ENCODE measurements at places on chromosomes 4 and X.

GRCh38 chrX:71998836-71999509, 88.3 kb downstream of the NHSL2 start:
- DNase-seq: peak; percentile 13

- DNase-seq: no peak
Observed at GRCh38 chr4:105230287-105230686, 83.6 kb downstream of the TET2 start.

- no peak for DNase-seq
Observed at GRCh38 chr4:183142571-183143550, 43.8 kb downstream of the WWC2 start.

DNA sequence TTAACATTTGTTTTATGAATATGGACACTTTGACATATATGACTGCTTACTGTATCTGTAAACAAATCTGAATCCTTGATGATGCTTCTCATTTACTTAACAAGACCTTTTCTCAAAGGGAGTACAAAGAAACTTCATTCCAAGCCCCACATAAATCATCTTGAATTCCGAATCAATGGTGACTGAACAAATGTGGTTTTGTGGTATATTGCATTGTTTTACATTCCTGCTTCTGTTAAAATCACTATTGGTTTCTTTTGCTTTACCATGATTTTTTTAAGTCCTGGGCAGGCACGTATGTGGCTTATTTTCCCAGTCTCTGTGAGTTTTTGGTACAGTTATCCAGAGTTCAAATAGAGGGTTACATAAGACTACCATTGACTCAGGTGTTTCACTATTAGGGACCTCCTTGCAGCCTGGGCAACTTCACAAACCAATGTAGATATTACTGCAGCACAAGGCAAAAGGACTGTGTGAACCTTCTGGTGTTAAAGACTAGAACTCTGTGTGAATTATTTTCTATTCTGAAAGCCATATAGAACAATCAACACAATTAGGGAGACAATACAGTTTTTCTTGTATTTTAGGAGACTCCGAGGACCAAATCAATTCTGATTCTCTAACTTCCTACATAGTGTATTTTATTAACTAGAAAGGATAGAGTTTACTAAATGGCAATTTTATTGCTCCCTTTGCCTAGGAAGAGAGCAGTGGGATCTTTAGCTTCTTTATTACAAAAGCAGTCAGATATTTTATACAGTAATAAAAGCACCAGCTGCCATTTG, 196.4 kb downstream of the GALNTL6 start:
- DNase-seq: no peak

GRCh38 chr4:7780751-7781348, 158.8 kb downstream of the AFAP1 start:
- DNase-seq: no peak

GRCh38 chr4:153074486-153074885, 129.8 kb upstream of the TRIM2 start:
- DNase-seq: no peak

GRCh38 chrX:136063340-136064079, 78.3 kb downstream of the SLC9A6 start:
- DNase-seq: no peak

GRCh38 chr4:124713185-124713592, 657 bp upstream of the ANKRD50 start:
- DNase-seq: peak; percentile 35

DNA sequence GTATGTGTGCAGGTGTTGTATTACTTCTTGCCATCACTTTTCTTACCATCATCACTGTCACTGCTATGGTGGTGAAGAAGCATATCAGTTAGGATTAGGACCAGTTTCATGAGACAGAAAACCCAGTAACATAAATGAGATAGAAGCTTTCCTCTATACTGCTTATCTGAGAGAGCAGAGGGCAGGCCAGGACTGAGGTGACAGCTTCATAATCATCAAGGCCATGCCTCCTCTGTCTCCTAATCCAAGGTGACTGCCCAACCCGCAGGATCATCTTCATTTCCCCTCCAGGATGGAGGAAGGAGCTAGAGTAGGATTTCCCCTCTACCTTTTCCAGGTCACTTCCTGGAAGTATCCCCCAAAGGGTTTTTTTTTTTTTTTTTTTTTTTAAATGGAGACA, 35.4 kb downstream of the TMEM131L start:
- no peak for DNase-seq

DNA sequence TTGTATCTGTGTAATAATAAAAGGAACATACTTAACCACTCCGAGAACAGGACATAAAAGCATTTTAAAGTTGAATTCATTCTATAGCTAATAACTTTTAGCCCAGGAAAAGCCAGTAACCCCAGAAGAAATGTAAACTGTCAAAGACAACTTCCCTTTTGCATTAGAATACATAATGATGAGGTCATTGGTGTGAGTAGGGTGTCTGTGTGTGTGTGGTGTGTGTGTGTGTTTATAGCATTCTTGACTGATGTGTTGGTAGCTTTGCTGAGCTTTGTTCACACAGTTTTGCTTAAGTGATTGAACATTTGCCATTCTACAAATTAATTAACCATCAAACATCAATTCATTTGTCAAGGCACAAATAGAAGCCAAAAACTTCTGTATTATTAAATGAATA, 559.6 kb downstream of the ARAP2 start:
- no peak for DNase-seq

DNA sequence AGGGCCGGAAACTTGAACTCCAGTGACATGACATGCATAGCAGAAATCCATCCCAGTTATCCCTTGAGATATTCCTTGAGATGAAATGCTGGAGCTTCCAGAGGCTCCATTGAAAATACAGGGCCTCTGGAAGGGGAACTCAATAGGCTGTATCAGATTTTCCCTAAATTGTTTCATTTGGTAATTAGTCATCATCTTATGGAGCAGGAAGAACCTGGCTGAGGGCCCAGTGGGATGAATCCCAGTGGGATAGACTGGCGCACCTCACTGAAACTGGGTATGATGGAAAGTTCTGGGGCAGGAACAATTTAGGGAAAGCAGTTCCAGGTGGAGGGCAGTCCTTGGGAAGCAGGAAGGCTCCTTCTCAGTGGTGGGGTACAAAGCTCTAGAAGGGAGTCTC, 307.8 kb upstream of the DIPK2B start:
- DNase-seq: no peak

DNA sequence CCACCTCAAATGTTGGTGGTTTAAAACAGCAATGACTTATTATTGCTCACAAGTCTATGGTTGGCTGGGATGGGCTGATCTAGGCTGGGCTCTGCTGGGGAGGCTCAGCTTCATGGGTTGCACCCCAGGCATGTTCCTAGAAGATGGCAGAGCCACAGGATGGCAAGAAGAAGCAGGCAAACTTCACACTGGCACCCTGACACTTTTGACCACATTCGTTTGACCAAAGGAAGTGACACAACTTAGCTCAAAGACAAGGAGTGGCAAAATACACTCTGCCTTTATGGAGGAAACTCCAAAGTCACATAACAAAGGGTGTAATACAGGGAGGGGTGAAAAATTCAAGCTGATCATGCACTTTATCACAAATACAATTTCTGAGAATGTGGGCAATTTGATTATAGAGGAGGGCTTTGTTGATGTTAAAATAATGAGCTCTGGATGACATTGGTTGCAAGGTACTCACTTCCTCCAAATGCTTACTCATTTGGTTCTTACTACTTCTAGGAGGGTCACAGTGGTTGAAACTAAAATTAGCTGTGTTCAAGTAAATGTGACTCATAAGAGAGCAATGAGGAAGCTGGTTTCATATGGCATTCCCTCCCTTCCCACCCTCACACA, 249.2 kb upstream of the RPS6KA3 start:
- no peak for DNase-seq

DNA sequence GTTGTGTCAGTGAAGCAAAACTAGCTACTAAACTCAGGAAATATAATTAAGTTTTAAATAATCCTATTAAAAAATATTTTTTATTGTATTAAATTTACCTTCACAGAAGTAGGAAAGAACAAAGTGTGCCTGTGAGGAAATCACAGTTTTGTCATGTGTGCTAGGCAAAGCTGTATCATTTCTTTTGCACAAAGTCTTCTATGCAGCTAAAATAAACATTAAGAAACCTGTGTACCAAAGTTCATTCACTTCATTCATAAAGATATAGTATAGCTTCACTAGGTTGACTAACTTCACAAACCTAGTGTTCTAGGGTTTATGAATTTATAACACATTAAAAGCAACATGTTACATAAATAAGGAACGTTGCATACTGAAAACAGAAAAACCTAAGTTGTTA, 131.0 kb downstream of the PDS5A start:
- no peak for DNase-seq

GRCh38 chr4:56314207-56314915, 72.9 kb downstream of the AASDH start:
- no peak for DNase-seq

- DNase-seq: no peak
Observed at GRCh38 chr4:87624698-87625097, 16.4 kb downstream of the DSPP start.

GRCh38 chrX:69285401-69285877, 120.2 kb upstream of the PJA1 start:
- no peak for DNase-seq

DNA sequence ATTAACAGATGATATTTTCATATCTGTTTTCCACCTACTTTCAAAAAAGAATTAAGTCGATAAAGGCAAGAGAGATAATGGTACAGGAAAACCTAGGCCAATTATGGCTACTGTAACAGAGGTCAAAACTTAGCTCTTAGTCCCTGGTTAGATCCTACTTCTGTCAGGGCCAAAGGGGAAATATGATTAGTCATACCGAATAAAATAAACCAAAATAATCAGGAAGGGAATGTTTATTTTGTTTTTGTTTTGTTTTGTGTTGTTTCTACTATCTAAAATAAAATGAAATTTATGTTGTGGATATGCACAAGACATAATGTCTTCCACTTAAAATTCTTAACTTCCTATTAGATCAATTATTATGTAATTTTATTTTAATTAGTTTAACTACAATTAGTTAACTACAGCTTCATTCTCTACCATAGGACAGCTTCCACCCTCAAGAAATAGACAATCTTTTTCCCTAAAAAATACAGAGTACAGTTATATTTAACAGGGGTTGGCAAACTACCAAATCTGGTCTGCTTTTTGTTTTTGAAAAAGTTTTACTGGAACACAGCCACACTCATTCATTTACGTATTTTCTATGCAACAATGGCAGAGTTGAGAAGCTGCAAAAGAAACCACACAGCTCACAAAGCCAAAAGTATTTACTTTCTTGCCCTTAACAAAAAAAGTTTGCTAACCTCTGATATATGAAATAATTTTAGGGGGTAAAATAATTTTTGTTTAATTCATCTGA, 25.4 kb downstream of the TMEM47 start:
- no peak for DNase-seq

DNA sequence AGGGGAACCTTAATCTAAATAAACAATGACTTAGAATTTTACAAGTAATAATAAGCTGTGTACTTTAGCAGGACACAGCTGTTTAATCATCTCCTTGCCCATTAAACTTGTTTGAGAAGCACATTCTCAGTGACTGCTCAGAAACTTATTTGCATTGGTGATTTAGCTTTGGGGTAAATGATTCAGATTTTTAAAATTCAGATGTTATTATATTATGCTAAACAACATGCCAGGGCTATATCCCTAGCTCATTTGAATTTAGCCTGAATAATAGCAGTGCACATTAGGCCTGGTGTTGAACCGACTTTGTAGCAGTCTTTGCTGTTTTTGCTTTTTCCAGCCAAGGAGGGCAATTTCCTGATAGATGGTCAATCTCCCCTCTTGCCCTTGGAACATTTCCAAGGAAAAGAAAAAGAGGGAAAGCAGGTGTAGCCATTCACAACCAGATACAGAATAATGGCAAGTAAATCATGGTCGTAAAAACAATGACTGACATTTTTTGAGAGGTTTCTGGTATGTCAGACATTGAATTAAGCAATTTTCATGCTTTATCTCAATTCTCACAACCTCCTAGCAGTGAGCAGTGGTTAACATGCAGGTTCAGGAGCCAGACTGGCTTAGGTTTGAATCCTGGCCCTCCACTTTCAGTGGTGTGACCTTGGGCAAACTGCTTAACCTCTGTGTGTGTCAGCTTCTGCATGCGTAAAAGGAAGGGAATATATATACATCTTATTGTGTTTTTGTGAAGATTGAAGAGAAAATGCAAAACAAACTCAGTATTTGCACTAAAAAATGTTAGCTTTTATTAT, 16.8 kb downstream of the ARHGEF38 start:
- DNase-seq: no peak

GRCh38 chrX:108090491-108091263, 665 bp downstream of the PSMD10 start:
- DNase-seq: no peak

DNA sequence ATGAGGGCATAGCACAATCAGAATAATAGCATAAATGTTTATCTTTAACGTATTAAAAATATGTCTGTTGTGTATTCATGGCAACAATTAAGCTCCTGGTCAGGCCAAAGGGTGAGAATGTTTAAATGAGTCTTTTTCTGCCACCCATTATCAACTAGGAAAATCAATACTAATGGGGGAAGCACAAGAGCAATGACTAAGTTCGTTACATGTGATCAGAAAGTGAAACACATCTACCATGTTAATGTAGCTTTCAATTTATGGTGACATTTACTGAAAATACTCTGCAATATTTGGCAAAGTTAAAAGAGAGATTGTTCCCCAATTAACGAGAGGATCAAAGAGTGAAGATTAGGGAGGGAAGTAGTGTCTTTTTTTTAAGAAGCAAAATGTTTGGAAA, 143.7 kb downstream of the NAA11 start:
- DNase-seq: no peak

All from H54 (cell line).